ENCODE measurements at places on chromosomes 13 and 19. TPM values are rescaled to one million over a fixed set of nuclear protein-coding genes. Genes with fewer than 3 reads are reported as not detected.
A peak's percentile ranks its signal among the peaks of the same experiment; 100 is the strongest.

- DNase-seq = no peak
Measured at GRCh38 chr13:85816413-85816812, 17.2 kb upstream of the SLITRK6 start.

- DNase-seq = no peak
Measured at GRCh38 chr13:109748677-109749076, 37.7 kb downstream of the IRS2 start.

- no peak for DNase-seq
Measured at GRCh38 chr13:27081893-27082679, 89.5 kb downstream of the USP12 start.

GRCh38 chr19:49567861-49568441 lies 12.4 kb downstream of the NOSIP start:
- no peak for DNase-seq

DNA sequence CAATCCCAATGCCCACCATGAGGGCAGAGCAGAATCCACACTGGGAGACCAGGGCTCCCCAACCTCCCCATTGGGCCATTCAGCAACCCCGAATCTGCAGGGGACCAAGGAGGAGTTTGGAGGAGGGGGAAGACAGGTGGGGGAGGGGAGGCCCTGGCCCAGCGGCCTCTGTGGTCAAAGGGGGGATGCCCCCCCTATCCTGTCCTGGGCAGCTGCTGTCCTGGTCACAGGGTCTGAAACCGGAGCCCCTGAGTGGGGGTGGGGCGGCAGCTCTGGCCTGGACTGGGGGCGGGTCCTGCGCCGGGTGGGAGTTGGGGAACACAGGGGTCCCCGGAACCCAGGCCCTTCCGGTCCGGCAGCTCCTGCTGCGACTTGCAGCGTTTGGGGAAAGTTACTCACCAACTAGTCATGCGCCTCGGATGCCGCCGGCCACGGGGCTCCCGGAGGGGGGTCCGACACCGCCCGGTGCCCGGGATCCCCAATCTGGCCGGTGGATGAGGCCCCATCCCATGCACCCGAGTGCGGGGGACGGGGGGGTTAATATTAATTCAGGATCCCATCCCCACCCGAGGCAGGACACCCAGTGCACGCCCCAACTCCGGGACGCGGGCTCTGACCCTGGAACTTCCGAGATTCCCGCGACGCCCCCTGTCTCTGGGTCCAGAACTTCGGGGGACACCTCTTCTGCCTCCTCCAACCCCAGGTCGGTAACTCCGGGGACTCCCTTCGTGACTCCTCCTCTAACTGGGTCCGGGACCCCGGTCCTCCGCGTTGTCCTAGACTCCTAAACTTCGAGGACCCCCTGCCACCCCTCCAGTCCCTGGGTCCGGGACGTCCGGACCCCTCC lies 872 bp downstream of the HOMER3 start:
- DNase-seq = peak; percentile 40

GRCh38 chr19:1173845-1174809 lies at the start of gene SBNO2:
Gene SBNO2 (minus strand): TSS chr19:1174268. CDS start chr19:1154276, 19,992 bp downstream.
- DNase-seq = peak; percentile 92

DNA sequence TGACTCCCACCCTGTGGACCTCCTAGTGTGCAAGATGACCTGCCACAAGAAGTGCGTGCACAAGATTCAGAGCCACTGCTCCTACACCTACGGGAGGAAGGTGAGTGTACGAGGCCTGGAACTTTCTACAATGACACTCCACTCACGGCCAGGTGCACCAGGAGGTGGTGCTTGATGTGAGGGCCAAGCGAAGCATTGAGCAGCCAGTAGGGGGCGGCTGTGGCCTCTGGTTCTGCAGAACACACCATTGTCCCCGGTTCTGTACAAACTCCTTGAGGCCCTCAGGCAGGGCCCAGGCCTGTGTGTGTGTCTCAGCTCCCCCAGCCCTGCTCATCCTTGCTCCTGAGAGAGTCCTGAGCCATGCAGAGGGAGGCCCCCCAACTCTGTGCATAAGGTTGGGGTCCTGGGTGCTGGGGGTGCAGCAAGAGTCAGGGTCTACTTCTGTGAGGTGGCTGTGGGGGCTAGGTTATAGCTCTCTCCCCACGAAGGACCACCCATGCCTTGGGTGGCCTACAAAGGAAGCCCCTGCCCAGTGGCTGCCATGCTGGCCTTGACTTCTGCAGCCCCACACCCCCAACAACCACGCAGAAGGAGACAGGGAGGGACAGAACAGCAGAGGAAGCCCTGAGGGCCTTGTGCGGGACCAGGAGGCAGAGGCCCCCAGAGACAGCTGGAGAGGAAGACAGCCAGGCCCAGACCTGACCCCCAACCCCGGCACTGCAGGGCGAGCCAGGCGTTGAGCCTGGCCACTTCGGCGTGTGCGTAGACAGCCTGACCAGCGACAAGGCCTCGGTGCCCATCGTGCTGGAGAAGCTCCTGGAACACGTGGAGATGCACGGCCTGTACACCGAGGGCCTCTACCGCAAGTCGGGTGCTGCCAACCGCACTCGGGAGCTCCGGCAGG lies 9.7 kb upstream of the USE1 start:
- peak; percentile 83 for DNase-seq

DNA sequence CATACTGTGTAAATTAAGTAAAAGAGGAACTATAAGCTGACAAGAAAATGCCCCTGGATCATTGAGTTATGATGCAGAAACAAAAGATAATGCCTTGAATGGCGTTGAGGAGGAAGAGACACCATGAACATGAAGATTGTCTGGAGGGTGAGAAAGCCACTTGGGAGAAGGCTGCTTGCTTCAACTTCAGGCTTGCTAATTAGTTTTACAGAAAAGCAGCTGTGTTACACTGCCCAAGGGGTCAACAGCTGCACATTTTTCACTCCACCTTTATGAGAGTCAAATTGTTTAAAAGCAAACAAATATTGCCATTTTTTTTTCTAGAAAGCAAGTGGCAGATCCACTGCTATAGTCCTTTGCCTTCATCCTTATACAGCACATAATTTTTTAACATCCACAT lies 35.5 kb upstream of the KLF12 start:
- no peak for DNase-seq

- no peak for DNase-seq
Measured at GRCh38 chr13:102814025-102814607, 15.2 kb downstream of the BIVM start.

DNA sequence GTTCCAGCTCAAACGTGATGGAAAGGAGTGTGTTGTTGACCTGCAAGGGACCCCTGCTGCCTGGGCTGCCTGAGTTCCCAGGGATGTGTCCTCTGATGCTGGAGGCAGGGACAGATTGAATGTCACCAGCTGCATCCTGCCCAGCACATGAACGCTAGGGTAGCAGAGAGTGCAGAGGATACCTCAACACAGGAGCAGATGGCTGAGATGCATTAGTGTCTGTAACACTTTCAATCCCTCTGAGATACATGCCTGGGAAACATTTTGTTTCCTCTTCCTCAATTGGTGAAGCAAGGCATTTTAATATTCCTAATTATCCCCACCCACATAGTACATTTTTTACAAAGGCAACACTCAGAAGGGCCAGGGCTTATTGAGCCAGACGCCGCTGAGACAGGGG lies 106.4 kb upstream of the UBL3 start:
- DNase-seq = no peak

- no peak for DNase-seq
Measured at GRCh38 chr13:46894568-46894967, 2.3 kb downstream of the HTR2A start.

- peak; percentile 51 for DNase-seq
Measured at GRCh38 chr13:50419331-50419865, 404.2 kb downstream of the KCNRG start.

- DNase-seq = no peak
Measured at GRCh38 chr13:66586489-66586888, 643.6 kb downstream of the PCDH9 start.

DNA sequence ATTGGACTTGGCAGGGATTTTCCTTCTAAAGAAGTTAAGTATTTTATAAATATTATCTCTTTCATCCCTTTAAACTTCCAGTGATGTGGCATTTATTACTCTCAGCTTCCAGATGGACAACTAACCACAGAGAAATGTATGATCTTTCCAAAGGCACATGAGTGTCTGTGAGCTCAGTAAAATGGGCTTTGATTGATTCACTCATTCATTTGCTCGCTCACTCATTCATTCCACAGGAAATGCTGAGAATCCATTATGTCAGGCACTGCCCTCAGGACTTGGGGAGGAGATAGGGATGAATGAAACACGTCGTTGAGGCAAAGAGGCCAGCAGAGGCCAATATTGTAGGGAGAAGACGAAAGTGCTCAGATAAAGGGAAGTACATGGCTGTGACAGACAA lies 359.3 kb downstream of the EFNB2 start:
- no peak for DNase-seq

MAMSTR gene
- 0.09 TPM for total RNA-seq

CCDC194 gene
- total RNA-seq = not detected

KCNK6 gene
- total RNA-seq = 10.2 TPM

KLK3 gene
- total RNA-seq = not detected

SPACA4 gene
- total RNA-seq = not detected

GPR4 gene
- 3.2 TPM for total RNA-seq

GJB2 gene
- total RNA-seq = 0.05 TPM

Measured in dermis blood vessel endothelial cell (primary cell).